Osteoblast (primary cell): ENCODE measurements at places on chromosomes 13 and 19. TPM values are rescaled to one million over a fixed set of nuclear protein-coding genes. Genes with fewer than 3 reads are reported as not detected.
A peak's percentile ranks its signal among the peaks of the same experiment; 100 is the strongest.

- H3K36me3 ChIP-seq = peaks cover 13% of the 10 kb centered on the region
- no peak overlapping the region for H3K4me3 ChIP-seq
- H3K4me1 ChIP-seq = peaks cover 9% of the 10 kb centered on the region
- no peaks in the 10 kb centered on the region for H3K27me3 ChIP-seq
- peak; percentile 67 for DNase-seq
Observed at GRCh38 chr19:12166626-12167025, 3.7 kb downstream of the ZNF136 start.

DNA sequence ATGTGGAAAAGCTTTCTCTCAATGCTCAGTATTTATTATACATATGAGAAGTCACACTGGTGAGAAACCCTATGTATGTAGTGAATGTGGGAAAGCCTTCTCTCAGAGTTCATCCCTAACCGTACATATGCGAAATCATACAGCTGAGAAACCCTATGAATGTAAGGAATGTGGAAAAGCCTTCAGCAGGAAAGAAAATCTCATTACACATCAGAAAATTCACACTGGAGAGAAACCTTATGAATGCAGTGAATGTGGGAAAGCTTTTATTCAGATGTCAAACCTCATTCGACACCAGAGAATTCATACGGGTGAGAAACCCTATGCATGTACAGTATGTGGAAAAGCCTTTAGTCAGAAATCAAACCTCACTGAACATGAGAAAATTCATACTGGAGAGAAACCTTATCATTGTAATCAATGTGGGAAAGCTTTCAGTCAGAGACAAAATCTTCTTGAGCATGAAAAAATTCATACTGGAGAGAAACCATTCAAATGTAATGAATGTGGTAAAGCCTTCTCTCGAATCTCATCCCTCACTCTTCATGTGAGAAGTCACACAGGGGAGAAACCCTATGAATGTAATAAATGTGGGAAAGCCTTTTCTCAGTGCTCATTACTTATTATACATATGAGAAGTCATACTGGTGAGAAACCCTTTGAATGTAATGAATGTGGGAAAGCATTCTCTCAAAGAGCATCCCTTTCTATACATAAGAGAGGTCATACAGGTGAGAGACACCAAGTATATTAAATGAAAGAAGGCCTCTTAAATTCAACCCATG lies 34.4 kb downstream of the ZNF568 start:
- no peaks in the 10 kb centered on the region for H3K4me1 ChIP-seq
- peaks cover 35% of the 10 kb centered on the region for H3K36me3 ChIP-seq
- H3K4me3 ChIP-seq = no peak overlapping the region
- no peaks in the 10 kb centered on the region for H3K27me3 ChIP-seq
- H3K27ac ChIP-seq = no peak overlapping the region

DNA sequence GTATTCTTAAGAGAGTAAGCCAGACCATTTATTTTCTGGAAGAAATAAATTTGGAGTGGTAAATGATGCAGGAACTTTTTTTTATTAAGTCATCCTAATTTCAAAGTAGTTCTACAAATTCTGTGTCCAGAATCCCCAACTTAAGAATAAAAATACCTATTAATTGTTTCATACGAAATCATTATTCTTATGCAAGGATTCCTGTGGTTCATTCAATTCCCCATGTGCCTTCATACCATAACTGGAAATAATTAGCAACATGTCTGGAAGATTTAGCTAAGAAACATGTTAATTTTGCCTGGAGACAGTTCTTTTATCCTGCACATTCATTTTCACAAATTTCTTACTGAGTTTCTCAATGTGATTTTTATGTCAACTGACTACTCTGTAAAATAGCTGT lies 408.6 kb downstream of the PCDH9 start:
- H3K27me3 ChIP-seq = no peaks in the 10 kb centered on the region
- H3K36me3 ChIP-seq = no peaks in the 10 kb centered on the region
- H3K4me1 ChIP-seq = no peaks in the 10 kb centered on the region
- H3K27ac ChIP-seq = no peak overlapping the region
- H3K4me3 ChIP-seq = no peak overlapping the region
- DNase-seq = no peak

- H3K27ac ChIP-seq = no peak overlapping the region
- DNase-seq = no peak
- H3K36me3 ChIP-seq = peaks cover 88% of the 10 kb centered on the region
- H3K27me3 ChIP-seq = no peaks in the 10 kb centered on the region
- no peaks in the 10 kb centered on the region for H3K4me1 ChIP-seq
- H3K4me3 ChIP-seq = no peak overlapping the region
Observed at GRCh38 chr19:39471756-39472536, 8.7 kb upstream of the TIMM50 start.

DNA sequence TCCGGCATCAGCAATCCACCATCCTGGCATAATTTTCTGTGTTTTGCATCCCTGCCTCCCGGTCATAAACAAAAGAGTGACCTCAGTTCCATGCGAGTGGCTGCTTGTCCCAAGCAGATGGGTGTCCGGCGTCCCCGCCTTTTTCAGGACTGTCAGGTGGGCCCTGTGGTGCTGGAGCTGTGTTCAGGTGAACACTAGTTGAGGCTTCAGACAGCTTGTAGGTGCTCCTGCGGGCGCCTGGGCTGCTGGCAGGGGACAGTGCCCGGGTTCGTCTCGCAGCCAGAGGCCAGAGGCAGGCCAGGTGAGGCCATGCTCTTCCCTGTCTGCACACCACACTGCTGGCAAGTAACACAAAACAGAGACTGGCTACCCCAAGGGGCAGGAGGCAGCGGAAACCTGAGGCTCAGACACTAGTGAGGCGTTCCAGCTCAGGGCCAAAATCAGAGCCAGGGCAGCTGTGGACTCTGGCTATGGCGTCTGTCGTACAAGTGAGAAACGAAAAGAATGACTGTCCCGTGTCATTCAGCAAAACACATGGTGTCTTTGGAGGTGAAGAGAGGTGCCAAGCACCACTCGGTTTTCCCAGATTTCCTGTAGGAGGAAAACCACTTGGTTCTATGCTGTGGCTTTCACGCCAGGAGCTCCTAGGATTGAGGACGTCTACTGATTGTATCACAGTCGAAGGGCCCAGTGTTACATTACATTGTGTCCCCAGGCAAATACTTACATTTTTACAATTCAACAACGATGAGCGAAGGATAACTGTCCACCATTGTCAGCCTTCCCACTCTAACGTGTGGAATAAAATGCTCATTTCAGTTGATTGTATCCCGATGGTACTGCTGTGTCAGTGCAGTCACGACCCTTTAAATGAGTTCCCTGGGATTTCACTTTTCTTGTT lies 104.0 kb downstream of the ATP11A start:
- no peaks in the 10 kb centered on the region for H3K36me3 ChIP-seq
- H3K4me1 ChIP-seq = peaks cover 3% of the 10 kb centered on the region
- H3K27ac ChIP-seq = no peak overlapping the region
- H3K27me3 ChIP-seq = no peaks in the 10 kb centered on the region

GRCh38 chr19:39524495-39524894 lies 8.2 kb downstream of the EID2B start:
- no peak overlapping the region for H3K27ac ChIP-seq
- H3K27me3 ChIP-seq = no peaks in the 10 kb centered on the region
- no peak overlapping the region for H3K4me3 ChIP-seq
- H3K36me3 ChIP-seq = no peaks in the 10 kb centered on the region
- H3K4me1 ChIP-seq = no peaks in the 10 kb centered on the region

The SERP2 gene
- total RNA-seq = 5.8 and 6.5 TPM in 2 replicates

The ANKLE1 gene
- not detected in 2 replicates for total RNA-seq
